ENCODE measurements at places on chromosomes 13 and 19.

DNA sequence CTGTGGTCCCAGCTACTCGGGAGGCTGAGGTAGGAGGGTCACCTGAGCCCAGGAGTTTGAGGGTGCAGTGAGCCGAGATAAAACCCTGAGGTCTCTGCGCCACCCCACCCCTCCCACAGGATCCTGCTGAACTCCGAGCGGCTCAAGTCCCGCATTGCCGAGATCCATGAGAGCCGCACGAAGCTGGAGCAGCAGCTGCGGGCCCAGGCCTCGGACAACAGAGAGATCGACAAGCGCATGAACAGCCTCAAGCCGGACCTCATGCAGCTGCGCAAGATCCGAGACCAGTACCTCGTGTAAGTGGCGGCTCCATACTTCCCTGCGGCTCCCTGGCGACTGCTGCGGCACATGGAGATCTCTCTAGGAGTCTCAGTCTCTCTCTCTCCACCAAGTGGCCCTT is 6.6 kb upstream of the IFI30 start:
- DNase-seq, result no peak

GRCh38 chr13:33319859-33320258 is 34.3 kb upstream of the STARD13 start:
- no peak for DNase-seq

DNA sequence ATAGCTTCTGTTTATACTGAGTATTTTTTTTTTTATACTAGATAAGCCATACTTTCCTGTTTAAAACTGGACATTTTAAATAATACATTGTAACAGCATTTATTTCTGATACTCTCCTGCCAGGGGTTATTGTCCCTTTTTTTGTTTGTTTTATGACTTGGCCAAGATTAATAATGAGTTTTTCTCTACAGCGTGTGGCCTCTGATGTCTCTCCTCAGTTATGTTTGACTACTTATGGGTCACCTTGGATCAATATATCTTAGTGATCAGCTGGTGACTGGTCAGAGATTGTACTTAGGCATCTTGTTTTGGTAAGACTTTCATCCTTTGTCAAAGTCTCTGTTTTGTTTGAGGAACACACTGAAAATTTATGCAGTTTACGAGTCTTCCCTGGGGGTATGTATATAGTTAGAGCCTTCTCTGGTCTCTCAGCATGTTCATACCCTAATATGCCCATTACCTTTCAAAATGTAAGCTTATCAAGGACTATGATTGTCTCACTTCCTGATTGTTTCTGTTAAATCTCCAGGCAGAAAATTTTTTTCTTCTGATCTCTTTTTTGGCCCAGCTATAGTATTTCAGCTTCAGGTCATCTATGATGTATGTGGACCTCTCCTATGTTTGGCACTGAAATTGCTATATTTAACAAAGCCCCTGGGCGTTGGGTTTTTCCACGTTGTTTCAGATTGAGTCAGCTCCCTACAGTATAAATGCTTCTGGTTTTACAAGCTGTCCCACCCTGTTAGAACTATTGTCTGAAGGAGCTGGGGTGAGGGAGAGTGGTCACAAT is 87.9 kb downstream of the URI1 start:
- DNase-seq, result no peak

DNA sequence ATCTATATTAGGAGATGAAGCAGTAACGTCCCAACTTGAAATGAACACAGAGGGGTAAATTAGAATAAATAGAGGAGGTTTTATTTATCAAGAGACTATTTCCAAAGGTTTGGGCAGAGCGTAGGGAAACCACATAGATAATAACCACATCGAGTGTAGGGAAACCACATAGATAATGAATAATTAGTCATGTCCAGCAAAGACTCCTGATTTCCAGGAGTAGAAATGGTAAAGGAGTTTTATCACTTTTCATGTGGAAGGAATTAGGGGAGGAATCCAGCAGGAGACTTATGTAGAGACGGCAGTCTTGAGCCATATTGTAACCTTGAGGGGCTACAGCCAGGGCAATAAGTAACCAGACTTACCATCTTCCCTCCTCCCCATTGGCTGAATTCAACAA is 136.3 kb upstream of the CSNK1A1L start:
- no peak for DNase-seq

DNA sequence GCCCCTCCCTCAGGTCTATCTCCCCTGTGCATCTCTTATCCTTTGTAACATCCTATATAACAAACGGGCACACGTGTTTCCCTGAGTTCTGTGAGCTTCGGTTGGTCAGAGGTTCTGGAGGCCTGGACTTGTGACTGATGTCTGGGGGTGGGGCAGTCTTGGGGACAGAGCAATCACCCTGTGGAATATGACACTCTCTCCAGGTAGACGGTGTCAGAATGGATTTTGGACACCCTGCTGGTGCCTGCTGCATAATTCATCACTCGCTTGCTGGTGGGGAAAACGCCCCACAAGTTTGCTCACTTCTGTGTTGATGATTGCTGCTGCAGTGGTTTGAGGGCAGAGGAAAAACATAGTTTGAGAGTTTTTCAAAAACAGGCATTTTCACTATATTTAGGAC is 223.2 kb downstream of the UQCRFS1 start:
- DNase-seq, result no peak

DNA sequence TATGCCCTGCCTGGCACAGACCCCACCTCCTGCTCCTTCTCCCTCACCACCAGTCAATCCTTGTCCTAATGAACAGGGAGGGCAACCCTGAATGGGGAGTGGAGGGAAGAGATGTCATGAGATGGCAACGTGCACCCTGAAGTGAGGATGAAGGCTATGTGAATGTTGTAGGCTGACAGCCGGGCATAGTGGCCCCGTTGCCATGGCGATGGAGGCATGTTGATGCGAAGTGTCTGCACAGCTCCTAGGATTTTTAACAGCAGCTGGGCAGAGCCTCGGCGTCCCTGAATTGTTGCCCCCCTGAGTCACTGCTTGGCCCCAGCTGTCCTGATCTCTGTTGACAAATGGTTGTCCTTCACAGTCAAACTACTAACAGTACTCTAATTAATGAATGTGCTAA is 4.8 kb upstream of the ALOX5AP start:
- no peak for DNase-seq

GRCh38 chr19:38640368-38640767 is 7.1 kb upstream of the ACTN4 start:
- no peak for DNase-seq

DNA sequence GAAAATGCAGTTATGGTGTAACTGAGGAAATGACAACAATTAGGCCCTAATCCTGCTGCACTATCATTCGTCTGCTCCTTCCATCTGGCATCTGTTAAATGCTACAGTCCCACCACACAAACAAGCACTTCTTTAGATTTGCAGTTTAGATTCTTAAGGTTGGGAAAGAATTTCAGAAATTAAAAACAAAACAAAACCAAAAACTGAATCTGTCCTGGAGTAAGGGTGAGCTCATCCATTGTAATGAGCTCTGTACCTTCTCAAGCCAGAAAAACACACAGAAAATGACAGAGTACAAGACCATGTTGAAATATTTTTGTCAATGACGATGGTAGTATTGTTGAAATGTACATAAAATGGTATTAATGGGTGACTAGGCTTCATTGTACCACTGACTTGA is 28.3 kb downstream of the SMAD9 start:
- no peak for DNase-seq

DNA sequence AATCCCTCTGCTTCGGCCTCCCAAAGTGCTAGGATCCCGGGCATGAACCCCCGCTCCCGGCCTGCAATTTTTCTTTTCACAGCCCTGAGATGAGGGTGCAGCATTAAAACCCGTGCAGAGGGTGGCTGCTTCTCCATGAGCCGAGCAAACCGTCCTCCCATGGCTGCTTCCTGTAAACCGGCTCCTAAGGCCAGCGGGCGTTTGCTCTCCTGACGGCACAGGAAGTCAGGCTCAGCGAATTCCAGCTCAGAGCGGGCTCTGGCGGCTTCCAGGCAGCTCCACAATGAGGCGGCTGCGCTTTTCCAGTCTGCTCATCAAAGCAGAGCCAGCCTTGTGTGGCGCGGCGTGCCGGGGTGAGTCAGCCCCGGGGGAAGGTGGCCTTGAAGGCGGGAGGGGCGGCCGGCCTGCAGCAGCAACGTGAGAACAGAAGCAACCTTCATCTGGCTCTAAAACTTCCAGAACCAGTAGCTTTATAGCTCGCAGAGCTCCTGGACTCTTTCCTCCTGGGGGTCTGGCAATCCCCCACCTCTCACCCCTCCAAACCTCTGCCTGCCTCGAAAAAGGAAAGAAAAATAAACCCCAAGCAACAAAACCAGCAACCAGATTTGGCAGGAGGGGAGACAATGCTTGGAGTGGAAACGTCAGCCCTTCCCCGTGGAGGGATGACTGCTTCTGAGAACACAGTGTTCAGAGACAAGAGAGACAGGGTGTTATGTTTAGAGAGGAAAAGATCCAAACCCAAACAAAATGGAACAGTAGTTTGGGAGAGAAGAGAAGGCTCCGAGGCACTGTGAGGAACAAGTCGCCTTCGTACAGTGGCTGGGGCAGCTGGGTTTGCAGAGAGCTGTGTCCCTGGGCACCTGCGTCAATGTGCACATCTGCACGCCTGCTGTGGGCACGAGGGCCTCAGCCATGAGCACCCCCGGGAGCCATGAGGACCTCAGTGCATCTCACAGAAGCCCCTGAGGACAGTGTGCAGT is 67.8 kb downstream of the GADD45B start:
- peak; percentile 75 for DNase-seq

DNA sequence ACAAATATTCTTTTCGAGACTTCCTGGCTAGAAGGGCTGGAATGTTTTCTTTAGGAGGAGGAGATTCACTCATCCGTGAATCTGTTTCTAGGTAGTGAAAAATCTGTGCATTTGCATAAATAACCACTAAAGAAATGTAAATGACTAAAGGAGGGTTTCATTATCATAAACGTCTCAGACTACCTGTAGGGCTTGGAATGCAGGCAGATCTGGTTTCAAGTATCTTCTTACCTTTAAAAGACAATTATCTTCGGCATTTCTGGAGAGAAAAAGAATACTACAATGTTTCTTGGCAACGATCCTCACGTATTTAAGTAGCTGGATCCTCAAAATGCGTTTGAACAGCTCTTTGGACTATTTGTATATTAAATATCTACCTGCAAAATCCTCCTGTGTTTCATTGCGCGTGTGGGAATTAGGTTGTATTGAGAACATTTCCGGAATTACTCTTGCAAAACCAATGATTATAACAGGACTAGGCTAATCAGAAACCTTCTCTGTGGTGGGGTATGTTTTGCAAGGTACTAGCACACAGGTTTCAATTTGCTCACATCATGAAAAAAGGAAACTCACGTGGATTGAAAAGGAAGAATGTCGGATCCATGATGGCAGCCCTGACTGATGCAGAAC is 291.1 kb upstream of the ARGLU1 start:
- no peak for DNase-seq

DNA sequence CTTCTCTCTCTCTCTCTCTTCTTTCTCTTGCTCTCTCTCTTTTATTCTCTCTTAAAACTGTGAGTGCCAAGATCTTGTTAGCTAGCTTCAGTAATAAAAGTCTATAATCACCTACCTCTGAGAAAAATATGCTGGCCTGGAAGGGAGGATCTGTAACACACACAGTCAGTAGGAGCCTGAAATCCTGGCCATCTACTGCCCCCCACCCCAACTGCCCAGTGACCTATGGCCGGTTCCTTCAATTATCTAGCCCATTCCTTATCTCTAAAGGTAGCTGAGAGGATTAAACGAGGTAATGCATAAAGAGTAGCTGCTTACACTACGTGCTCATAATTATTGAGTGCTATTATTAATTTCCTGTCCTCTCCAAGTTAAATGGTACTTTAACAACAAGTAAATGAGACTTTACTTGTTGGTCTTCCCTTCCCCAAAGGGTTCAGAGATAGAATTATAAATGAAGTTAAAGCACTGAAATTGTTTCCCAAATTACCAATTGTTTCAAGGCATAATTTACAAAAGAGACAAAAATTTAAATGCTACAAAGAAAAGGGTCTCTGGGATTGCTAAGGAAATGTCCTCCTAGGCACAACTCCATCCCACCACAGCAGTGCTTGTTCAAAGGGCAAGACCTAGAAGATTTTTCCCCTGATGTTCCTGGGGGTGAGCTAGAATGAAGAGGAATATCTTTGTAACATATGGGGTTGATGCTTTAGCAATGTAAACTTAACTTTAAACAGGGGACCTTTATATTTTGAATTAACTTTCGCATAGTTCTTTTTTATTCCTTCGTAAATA is 1.8 kb downstream of the LCP1 start:
- DNase-seq, result no peak

- DNase-seq, result no peak
Measured at GRCh38 chr13:67857581-67858310, 627.6 kb upstream of the PCDH9 start.

DNA sequence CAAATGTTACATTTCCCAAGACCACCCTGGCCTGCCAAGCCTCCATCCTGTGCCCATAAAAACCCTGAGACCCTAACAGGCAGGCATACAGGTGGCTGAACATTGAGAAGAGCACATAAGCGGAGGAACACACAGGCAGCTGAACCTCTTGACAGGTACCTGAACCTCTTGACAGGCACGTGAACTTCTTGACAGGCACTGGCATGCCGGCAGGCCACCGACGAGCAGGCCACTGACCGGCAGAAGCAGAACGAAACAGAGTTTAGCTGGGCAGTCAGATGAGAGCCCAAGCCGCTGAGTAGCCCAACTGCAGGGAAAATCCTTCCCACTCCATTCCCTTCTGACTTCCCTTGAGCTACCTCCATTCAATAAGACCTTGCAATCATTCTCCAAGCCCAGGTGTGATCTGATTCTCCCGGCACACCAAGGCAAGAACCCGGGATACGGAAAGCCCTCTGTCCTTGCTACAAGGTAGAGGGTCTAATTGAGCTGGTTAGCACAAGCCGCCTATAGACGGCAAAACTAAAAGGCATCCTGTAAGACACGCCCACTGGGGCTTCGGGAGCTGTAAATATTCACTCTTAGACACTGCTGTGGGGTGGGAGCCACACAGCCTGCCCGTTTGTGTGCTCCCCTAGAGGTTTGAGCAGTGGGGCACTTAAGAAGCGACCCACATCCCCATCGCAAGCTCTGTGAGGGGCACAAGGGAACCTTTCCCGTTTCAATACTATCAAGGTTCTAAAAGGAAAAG is 2613.9 kb upstream of the PCDH20 start:
- DNase-seq, result no peak

GRCh38 chr19:7595466-7596133 is at the start of gene CAMSAP3:
CAMSAP3 (plus strand) TSS chr19:7595863; CDS start chr19:7596003, 140 bp downstream.
- DNase-seq, result peak; percentile 54

DNA sequence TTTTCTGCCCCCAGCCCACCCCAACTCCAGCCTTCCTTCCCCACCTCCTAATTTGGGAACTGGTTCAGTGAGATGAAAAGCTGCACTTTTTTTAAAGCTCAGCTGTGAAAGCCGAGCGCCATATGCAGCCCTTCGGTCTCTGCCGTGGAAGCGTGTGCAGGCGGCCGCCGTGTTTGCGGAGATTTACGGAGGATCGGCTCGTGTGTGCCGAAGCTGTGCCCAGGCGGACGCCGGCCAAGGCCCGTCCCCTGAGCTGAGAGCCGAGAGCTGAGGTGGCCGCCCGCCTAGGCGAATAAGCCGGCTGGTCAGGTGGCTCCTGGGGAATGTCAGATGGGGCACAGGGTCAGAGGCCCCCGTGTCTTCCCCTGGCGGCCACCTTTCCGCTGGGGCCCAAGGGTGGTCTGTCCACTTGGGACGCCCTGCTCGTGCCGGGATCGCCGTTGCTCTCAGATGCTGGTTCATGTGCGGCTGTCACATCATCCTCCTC is 78.7 kb downstream of the ZNF536 start:
- DNase-seq, result no peak
